ENCODE measurements at places on chromosomes 1 and 21.

DNA sequence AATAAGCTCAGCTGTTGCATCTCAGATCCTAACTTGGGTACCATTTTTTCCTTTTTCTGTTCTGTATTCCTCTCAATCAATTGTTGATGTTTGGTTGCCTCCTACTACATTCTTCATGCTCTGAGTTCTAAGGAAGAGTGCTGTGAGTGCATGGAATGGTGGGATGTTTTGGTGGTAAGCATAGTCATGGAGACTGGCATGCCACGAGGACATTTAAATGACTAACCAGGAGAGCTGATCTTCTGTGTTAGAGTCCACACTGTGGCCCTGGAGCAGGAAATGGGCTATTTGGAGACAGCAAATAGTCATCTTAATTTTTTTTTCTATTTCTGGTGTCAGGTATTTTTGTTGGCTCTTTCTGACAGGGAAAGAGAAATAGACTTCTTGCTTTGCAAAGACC, 69.5 kb upstream of the HSD17B7 start:
- DNase-seq: no peak

DNA sequence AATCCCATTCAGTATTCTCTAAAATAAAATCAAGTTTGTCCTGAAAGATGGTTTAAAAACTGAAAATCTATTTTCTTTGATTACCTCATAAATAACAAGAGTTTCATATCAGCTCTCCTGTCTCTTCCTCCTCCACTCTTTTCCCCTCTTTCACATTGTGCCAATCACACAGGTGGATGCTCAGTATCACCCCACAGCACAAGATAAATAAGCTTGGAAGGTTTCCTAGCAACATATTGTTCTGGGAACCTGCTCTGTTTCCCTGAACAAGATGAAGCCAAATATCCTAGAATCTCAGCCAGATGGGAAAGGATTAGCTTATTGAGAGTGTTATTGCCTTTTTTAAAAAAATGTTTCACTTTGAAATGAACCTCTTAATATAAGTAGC, 45.7 kb upstream of the CACYBP start:
- no peak for DNase-seq

GRCh38 chr21:30479259-30479658, 908 bp downstream of the KRTAP19-1 start:
- no peak for DNase-seq

DNA sequence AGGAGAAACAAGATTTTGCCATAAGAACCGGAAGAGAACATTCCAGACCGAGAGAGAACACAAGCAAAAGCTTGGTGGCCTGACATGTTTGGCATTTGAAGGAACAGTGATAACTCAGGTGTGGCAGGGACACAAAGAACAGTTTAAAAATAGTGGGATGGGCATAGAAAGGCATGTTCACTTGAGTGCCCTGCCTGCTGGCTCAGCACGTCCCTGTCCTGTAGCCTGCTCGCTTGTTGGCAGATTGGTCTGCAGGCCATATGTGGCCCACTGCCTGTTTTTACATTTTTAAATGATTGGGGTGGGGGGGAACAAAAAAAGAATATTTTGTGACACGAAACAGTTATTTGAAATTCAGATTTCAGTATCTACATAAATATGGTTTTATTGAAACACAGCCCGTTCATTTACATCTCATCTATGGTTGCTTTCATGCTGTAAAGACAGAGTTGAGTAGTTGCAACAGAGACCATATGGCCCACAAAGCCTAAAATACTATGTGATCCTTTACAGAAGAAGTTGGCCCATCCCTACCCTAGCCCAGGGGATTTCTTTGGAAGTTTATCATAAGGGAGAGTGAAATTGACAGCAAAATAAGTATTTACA, 100.7 kb downstream of the RGL1 start:
- DNase-seq: no peak

DNA sequence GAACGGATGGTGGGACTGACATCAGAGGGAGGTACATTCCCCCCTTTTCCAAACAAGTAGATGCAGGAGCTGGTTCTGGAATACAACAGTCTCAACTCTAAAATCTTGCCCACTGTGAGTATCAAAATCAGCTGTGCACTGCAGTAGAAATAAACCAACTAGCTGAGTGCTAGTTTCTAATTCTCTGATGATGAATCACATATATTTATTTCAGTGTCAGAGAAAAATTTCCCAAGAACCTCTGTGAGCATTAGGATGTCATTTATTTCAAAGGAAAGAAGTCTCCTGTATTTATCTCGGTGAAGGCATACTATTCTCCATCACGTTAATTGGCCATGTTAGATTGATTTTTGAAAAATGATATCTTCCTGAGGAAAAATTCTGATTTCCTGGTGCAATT, 67.1 kb downstream of the LHX9 start:
- no peak for DNase-seq

DNA sequence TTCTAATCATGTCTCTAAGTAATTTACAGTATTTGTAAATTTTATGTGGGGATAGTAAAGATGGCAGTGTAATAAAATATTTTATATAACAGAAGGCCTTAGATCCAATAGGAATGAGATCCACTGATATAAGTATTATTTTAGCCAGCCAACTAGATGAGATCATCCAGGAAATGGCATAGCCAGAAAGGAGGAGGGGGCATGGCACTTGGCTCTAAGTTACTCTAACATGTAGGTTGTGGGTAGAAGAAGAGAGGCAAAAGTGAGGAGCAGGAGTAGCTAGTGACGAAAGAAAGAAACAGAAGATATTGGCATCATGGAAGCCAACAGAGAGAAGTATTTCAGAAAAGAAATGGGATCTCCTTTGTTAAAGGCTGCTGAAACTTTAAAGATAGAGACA, 426.1 kb downstream of the PTPRC start:
- no peak for DNase-seq

- DNase-seq: peak; percentile 43
Measured at GRCh38 chr1:111399792-111400610, 27.5 kb downstream of the OVGP1 start.

DNA sequence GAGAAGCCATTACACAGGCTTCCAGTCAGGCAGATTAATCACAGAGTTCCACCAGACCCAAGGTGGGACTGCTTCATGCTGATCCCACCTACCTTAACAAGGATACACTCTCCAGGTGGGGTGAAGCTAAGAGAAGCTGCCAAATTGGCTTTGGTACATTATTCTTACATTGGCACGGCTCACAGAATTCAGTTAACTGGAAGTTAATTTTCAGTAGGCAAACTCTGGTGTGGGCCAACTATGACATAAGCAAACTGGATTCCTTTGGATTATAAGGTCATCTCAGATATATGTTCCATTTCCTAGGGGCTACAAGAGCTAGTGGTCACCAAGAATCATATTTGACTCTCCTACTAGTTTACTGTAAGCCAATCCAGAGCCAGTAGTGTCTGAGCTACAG, 448.8 kb upstream of the BEND5 start:
- no peak for DNase-seq

GRCh38 chr1:39354572-39354971, 136.9 kb upstream of the BMP8A start:
- DNase-seq: no peak

- DNase-seq: no peak
Measured at GRCh38 chr1:24105368-24106160, 6.4 kb downstream of the MYOM3 start.

GRCh38 chr21:40466893-40467483, 380.0 kb downstream of the DSCAM start:
- DNase-seq: no peak

GRCh38 chr1:169468982-169469381, 16.8 kb downstream of the SLC19A2 start:
- no peak for DNase-seq

DNA sequence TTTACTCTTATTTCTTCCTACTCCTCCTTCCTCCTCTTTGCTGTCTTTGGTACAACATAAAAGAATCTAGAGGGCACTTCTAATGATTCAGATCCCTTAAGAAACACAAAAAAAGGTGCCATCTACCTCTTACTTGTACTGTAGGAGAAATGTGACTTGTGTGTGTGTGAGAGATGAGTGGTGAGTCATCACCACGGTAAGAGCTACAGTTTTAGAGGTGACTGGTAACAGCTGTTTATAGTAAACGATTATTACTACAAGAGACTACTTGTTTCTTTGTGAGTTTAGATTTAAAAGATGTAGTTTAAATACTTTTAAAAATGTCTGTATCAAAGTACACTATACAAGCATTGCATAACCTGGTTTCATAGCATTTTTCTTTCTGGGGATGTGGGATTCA, 40.4 kb downstream of the SLC35D1 start:
- no peak for DNase-seq

- no peak for DNase-seq
Measured at GRCh38 chr1:226708967-226709396, 30.1 kb downstream of the ITPKB start.

DNA sequence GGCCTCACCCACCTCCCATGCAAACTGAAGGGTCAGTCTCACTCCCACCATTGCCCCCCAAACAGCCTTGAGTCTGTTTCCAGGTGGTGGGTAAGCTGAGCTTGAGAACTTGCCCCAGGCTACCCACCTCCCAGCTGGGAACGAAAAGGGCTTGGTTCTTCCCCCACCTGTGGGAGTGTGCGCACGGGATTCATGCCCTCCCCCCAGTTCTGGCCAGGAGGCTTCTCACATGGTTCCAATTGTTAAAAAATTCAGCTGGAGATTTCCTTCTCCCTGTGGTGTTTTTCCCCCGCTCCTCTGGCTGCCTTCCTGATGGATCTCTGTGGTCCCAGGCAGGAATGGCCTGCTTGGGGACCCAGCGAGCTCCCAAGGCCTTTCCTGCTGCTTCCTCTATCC, 81.8 kb upstream of the C21orf91 start:
- no peak for DNase-seq

- no peak for DNase-seq
Measured at GRCh38 chr1:189619682-189620332, 857.9 kb downstream of the BRINP3 start.

- DNase-seq: no peak
Measured at GRCh38 chr21:36628106-36628505, 70.8 kb upstream of the SIM2 start.
